ENCODE measurements at places on chromosomes 6 and 20.

GRCh38 chr6:139020689-139021088 is 7.9 kb upstream of the ABRACL start:
- DNase-seq = no peak

- no peak for DNase-seq
Measured at GRCh38 chr6:168890306-168890980, 363.2 kb downstream of the THBS2 start.

- no peak for DNase-seq
Measured at GRCh38 chr20:2631228-2631627, 21.2 kb upstream of the NOP56 start.

DNA sequence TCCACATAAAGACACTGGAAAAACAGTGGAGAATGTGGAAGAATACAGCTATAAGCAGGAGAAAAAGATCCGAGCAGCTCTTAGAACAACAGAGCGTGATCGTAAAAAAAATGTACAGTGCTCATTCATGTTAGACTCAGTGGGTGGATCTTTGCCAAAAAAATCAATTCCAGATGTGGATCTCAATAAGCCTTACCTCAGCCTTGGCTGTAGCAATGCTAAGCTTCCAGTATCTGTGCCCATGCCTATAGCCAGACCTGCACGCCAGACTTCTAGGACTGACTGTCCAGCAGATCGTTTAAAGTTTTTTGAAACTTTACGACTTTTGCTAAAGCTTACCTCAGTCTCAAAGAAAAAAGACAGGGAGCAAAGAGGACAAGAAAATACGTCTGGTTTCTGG is 57.1 kb downstream of the MAP3K4 start:
- peak; percentile 47 for DNase-seq

GRCh38 chr20:57990396-57990987 is 238.0 kb downstream of the ANKRD60 start:
- peak; percentile 71 for DNase-seq

- no peak for DNase-seq
Measured at GRCh38 chr6:43877463-43878126, 107.6 kb downstream of the VEGFA start.

Data from GM04504 (cell line).